CD4-positive, alpha-beta T cell treated with Interleukin-12 subunit alpha and Interleukin-12 subunit beta, for 1 hour (primary cell): ENCODE measurements at places on chromosomes 6 and 20.

- no peak for DNase-seq
Observed at GRCh38 chr20:10356628-10357027, 77.4 kb downstream of the MKKS start.

DNA sequence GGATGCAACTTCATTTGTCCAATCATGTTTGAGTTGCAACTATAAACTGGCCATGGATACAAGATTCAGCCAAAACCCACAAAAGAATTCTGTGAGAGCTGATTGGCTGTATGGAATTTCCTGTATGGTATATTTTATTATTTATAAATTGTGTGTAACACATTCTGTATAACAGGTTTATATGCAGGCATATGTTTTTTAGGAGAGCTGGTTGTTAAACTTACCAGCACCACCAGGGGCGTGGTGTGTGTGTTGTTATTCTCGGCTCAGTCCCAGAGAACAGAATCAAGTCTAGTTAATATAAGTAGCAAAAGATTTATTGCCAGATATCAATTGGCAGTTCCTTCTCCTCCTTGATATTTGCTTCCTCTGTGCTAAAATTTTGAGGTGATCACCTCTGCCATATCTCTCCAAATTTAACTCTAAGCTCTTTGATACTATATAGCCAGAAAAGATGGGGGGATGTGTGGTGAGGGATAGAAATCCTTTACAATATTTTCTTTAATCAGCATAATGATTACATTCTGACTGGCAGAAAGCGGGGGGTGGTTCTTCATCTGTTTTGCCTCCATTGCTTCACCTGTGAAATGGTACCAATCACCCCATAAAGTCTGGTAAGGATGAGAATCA is 22.9 kb downstream of the CNBD2 start:
- DNase-seq, result no peak

DNA sequence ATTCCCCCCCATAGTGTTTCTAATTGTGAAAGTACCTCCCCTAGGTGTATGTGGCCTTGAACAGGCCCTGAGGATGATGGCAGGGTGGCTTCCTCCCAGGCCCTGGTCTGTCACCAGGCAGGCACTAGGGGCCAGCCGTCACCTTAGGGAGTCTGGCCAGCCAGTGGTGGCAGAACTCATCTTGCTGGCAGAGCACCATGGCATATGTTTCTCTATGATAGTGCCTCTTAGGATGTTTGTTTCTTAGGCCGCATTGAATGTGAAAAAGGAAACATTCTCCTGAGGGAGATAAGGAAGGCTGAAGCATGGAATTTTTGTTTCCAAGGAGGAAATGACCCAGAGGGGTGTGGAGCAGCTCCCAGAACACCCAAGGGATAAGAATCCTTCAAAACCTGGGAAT is 45.2 kb upstream of the KLHL31 start:
- DNase-seq, result no peak

GRCh38 chr6:169343886-169344749 is 90.5 kb upstream of the THBS2 start:
- DNase-seq, result no peak

DNA sequence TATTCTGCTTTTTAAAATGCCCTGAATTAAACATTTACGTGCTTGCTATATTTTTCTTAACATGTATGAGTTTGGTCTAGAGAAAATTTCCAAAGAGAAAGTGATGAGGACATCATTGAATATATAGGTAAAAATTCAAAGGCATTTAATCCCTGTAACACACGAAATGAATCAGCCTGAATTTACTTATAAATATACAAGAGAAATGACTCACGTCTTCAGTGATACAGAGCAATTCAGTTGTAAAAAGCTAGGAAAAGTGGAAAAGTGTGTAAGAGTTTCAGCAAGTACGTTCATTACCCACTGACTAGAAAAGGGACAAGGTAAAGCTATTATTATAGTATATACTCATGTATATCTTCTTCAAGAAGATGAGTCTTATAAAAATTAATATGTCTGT is 124.8 kb downstream of the HIVEP1 start:
- DNase-seq, result no peak

GRCh38 chr20:52676283-52676995 is 295.7 kb upstream of the TSHZ2 start:
- DNase-seq, result no peak

DNA sequence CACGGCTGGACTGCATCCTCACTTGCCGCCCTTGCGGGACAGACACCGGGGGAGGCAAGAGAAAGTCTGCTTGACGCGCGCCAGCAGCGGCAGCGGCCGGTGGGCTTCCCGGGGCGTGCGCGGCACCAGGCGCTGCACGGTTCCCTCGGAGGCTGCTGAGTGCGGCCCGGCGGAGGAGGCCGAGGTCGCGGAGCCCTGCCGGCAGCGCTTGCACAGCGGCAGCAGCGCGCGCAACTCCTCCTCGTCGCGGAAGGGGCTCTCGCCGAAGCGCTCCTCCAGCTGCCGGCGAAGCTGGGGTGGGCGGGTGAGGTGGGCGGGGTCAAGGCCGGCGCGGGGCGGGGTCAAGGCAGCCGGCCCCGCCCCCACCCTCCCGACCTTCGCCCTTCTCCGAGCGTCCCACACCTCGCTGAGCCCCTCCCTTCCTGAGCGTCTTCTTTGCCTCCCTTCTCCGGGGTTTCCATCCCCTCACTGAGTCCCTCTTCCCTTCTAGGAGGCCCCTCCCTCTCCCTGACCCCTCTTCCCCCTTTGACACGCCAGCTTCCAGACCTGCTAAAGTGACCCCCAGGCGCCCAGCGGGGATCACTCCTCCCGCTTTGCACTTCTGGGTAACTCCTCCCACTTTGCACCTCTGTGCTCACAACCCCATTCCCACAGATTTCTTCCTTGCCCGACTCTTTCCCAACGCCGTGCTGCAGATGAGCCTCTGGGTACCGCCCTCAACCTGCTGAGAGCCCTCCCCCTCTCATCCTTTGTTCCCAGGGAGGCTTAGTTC is 8.8 kb downstream of the DUSP15 start:
- peak; percentile 78 for DNase-seq

DNA sequence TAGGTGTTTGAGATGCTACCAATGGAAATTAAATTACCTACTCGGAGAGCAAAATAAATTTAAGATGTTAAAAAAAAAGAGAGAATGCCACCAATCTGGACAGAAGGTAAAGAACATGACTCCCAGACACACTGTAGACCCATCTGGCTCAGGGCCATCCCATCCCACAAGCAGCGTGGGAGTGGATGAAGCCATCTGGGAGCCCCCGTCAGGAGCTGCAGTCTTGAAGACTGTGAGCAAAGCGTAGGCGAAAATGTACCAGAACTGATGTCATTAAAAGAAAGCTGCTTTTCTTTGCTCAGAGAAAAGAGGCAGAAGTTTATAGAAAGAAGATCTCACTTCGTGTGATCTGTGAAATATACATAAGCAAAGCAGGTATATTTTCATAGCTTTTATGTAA is 815.7 kb downstream of the QKI start:
- DNase-seq, result no peak

DNA sequence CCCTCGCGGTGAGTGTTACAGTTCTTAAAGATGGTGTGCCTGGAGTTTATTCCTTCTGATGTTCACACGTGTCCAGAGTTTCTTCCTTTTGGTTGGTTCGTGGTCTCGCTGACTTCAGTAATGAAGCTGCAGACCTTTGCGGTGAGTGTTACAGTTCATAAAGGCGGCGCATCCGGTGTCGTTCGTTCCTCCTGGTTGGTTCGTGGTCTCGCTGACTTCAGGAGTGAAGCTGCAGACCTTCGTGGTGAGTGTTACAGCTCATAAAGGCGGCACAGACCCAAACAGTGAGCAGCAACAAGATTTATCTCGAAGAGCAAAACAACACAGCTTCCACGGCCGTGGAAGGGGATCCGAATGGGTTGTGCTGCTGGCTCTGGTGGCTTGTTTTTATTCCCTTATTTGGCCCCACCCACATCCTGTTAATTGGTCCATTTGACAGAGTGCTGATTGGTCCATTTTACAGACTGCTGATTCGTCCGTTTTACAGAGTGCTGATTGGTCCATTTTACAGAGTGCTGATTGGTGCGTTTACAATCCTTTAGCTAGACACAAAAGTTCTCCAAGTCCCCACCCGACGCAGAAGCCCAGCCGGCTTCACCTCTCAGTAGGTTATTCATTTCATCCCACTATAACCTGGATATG is 48.2 kb upstream of the ARG1 start:
- DNase-seq, result peak; percentile 36

- no peak for DNase-seq
Observed at GRCh38 chr6:120894077-120894476, 440.2 kb downstream of the TBC1D32 start.

DNA sequence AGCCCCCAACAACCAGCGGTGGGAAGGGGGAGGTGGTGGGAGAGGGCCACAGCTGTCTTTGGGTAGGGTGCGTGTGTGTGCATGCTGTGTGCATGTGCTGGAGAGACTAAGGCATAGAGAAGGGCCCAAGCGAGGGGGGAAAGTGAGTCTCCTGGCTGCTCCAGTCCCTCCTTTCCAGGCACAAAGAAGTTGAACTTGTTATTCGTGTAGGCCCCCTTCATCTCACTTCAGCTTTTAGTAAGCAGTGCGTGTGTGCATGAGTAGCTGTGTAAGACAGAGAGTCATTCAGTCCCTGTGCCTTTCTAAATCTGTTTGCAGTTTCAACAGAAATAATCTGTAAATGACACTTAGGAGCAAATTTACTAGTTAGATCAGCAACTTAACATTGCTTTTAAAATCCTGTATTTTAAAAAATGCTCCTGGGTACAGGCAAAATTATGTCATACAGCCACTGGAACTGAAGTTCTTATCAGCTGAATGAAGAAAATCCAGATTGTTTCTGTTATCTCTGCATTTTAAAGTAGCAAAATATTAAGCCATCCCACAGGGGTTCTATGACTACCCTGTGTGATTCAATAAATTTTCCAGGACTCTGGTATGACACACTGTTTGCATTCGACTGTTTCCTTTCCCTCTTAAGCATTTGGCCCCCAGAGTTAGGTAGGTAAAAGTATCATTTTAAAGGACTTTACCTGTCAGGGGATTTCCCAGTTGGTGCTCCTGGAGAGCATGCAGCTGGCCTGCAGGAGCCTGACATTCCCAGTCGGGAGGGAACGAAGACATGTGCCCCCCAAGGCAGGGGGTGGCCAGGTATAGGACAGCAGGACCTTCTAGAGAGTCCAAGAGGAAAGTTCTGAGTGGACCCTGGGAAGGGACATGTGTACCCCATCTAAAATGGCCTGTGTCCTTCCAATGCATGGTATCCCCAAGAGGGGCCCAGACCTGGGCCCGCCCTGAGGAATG is 39.0 kb downstream of the MTRES1 start:
- DNase-seq, result no peak

DNA sequence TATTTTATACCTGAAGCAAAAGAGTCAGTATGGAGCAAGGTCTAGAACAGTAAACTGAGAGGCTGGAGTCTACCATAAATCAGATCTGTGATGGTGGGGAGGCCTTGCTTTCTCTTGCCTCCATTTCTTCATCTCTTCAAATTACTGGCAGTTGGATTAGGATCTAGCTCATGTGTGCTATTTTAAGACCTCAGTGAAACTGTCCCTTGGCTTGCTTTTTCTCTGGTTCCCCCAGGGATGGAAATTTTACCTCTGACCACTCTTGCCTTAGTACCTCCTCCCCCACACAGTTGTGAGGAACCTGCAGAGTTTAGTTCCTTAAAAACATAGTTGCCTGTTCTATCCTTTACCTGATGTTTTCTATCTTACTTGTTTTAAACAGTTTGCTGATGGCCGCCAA is 8.5 kb downstream of the TMEM14B start:
- DNase-seq, result no peak

- no peak for DNase-seq
Observed at GRCh38 chr6:85127696-85128243, 322.1 kb upstream of the NT5E start.

- peak; percentile 54 for DNase-seq
Observed at GRCh38 chr20:380763-381580, 412 bp downstream of the TRIB3 start.

GRCh38 chr6:24902782-24903181 is 33.0 kb downstream of the RIPOR2 start:
- DNase-seq, result no peak

DNA sequence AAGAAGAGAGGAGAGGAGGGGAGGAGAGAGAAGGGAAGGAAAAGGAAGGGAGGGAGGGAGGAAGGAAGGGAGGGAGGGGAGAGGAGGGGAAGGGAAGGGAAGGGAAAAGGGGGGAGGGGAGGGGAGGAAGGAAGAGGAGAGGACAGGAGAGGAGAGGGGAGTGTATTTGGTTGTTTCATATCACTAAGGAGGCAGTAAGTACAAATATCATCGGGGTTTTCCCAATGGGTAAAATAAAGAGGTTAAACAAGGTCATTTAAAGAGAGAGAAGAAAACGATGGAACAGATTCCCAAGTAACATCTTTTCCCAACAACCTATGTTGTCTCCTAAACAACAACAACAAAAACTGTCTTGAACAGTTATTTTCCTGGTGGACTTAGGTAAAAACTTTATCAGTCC is 43.6 kb downstream of the MBOAT1 start:
- DNase-seq, result no peak

DNA sequence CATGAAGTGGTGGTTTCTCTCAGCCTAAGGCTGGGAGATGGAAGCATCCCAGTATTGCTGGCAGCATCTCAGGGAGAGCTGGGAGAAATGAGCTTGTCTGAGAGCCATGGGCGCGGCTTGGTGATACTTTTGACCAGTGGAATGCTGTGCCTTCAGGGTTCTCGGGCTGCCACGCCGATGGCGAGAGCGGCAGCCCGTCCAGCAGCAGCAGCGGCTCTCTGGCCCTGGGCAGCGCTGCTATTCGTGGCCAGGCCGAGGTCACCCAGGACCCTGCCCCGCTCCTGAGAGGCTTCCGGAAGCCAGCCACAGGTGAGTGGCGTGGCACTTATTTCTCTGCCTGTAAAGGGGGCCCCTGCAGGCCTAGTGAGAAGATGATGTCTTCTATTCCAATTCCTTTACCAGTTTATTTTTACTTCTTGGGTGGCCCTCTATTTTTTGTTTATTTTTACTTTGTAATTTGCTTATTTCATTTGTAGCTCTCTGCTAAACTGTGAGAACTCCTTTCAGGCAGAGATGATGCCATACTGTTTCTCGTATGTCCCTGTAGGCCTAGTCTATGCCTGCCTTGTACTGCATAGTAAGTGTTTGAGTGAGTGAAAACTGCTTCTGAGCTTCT is 71.7 kb downstream of the ASXL1 start:
- no peak for DNase-seq

- no peak for DNase-seq
Observed at GRCh38 chr6:17172836-17173470, 71.1 kb downstream of the STMND1 start.

DNA sequence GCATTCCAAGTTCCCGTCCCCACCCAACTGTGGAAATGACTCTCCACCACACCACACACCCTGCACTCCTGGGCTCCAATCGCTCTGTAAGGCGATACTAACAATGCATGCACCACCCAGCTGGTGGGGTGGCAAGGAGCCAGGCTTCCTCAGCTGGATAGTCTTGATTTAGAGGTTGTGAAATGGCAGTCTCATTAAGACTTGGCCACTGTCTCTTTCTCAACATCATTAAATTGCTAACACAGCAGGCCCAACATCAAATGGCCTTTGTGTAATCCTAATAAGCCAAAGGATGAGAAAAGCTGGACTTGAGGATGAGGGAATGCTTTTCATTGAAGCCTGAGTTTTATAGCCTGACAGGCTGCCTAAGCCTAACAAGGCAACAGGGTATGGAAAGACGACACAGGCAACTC is 223.7 kb downstream of the GMDS start:
- no peak for DNase-seq

GRCh38 chr6:168223150-168223549 is 96.4 kb downstream of the DACT2 start:
- no peak for DNase-seq

- DNase-seq, result no peak
Observed at GRCh38 chr20:661474-662270, 8.7 kb upstream of the SRXN1 start.

- DNase-seq, result no peak
Observed at GRCh38 chr20:19079536-19080299, 132.7 kb upstream of the SLC24A3 start.
